ENCODE measurements at places on chromosomes 11 and 22. TPM values are rescaled to one million over a fixed set of nuclear protein-coding genes. Genes with fewer than 3 reads are reported as not detected.

DNA sequence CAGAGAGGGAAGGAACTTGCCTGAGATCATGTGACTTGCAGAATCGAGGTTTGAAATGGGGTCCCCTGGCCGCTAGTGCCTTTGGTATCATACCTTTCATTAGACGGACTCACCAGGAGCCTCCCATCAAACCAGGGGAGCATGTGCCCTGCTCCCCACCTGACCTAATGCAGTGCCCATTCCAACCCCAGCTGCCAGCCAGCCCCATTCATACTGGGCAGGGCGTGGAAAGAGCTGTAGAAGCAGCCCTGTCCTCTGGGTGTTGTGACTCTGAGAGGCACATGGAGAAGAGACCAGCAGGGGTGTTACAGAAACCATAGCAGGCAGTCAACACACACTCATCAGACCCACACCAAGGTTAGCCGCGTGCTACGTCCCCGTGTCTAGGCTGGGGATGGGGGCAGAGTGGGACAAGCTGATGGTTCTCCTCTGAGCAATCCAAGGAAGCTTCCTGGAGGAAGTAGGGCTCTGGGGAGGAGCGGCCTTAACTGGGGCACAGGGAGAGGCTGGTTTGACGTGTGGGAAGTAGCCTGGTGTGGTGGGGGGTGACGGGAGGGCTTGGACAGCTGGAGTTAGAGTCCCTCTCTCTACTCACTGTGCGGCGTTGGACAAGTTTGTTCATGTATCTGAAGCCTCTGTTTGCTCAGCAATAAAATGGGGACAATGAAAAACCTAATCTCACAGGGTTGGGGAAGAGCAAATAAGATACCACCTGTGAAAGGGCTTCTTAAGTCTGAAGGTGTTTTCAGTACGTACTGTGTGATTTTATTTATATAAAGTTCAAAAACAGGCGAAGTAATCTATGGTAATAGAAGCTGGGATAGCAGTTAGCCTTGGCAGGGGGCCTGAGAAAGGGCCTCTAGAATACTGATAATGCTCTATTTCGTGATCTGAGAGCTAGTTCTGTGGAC, 14.0 kb downstream of the GRIK4 start:
- no peak overlapping the region for H3K4me3 ChIP-seq
- no peaks in the 10 kb centered on the region for H3K4me1 ChIP-seq
- no peaks in the 10 kb centered on the region for H3K36me3 ChIP-seq
- no peak overlapping the region for H3K27ac ChIP-seq
- DNase-seq = no peak

DNA sequence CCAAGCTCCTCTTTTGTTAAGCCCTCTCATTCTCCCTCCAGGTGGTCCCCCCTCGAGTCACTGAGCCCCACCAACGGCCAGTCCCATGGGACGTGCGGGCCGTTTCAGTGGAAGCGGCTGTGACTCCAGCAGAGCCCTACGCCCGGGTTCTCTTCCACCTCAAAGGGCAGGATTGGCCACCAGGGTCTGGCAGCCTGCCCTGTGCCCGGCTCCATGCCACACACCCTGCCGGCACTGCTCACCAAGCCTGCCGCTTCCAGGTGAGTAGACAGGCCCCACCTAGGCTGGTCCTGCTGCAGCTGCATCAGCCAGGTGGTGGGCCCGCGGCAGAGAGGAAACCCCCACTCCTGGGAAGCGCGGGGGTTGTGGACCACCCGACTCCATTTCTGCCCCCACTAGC, 3.3 kb downstream of the TMEM132A start:
- H3K27ac ChIP-seq = no peak overlapping the region
- no peaks in the 10 kb centered on the region for H3K27me3 ChIP-seq
- DNase-seq = no peak
- H3K4me1 ChIP-seq = peaks cover 34% of the 10 kb centered on the region
- H3K36me3 ChIP-seq = no peaks in the 10 kb centered on the region

The PGGHG gene
- 1.7 TPM for polyA plus RNA-seq

DNA sequence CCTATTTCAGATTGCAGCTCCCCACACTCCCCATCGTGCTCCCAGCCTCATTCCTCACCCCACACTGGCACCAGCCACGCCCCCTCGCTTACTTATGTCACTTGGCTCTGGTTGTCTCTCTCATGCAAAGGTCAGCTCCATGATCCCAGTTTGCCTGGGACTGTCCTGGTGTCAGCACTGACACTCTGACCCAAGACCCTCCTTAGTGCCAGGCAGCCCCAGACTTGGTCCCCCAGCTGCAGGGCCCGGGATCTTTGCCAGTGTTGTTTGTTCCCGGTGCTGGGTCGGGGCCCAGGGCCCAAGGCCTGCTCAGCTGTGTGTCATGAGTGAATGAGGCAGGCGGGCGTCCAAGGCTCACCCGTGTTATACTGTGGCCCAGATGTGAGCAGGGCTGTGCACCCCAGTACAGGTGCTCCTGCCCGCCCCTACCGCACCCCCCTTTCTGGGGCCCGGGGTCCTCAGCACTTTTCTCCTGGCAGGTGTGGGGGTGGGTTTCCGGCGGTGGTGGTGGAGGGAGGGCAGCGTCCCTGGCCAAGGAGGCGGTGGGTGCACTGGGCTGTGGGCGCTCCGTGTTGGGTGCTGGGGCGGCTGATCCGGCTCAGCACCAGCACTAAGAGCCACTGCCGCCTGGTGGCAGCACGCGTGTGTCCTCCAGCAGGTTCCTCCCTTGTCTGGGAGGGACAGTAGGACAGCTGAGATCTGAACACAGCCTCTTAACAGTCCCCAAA, 19.5 kb downstream of the IL17REL start:
- no peak for DNase-seq
- H3K27ac ChIP-seq = no peak overlapping the region
- no peaks in the 10 kb centered on the region for H3K27me3 ChIP-seq
- H3K4me3 ChIP-seq = no peak overlapping the region
- H3K4me1 ChIP-seq = no peaks in the 10 kb centered on the region
